ENCODE measurements at places on chromosomes 7 and 10.

- peak; percentile 92 for DNase-seq
Measured at GRCh38 chr10:58641095-58641531, 128.4 kb downstream of the BICC1 start.

- no peak for DNase-seq
Measured at GRCh38 chr10:78906734-78907390, 161.9 kb upstream of the ZMIZ1 start.

- no peak for DNase-seq
Measured at GRCh38 chr10:120710076-120710475, 141.1 kb upstream of the WDR11 start.

DNA sequence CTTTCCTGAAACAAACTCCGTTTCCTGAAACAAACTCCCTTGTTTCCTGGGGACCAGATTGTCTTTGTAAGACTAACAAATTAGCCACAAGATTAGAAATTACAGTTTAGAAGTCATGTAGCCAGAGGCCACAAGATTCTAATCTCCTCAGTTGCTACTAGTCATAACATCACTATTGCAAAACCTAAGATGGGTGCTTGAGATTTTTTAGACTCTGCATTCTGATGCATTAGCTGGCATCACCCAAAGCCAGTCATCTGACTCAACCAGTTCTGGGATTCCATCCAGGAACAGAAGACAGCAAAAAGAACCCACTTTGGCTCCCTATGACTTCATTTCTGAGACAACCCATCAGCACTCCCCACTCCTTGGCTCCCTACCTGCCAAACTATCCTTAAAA lies 367.9 kb upstream of the MBL2 start:
- peak; percentile 76 for DNase-seq

DNA sequence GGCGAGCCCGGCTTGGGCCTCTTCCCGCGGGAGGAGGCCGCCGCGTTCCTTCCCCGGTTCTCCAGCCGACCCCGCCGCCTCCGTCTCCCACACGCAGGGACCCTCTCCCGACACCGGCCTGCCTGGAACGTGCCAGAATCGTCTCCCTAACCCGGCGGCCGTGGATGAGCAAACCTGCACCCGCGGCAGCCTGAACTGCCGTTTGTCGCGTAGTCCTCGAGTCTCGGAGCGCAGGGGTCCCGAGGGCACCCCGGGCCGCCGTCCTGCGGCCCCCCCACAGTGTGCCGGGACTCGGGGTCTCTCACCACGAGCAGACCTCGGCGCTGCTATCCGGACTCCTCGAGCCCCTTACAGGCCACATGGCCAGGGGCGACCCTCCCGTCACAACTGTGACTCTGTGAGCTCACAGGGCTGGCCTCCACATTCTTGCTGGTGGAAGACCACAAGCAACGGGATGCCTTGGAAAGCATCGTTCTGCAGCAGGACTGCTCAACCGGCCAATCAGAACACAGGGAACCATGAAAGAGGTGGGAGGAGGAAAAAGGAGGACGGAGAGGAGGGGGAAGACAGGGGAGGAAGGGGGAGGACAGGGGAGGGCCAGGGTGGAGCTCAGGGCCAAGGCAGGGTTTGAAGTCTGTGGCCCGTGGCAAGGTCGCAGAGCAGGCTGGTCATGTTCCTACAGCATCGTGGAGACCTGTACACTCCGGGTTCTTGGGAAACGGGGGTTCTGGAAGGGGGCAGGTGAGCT lies 276.9 kb downstream of the DNAJB6 start:
- DNase-seq = no peak

GRCh38 chr7:145848691-145849090 lies 267.9 kb upstream of the CNTNAP2 start:
- no peak for DNase-seq

DNA sequence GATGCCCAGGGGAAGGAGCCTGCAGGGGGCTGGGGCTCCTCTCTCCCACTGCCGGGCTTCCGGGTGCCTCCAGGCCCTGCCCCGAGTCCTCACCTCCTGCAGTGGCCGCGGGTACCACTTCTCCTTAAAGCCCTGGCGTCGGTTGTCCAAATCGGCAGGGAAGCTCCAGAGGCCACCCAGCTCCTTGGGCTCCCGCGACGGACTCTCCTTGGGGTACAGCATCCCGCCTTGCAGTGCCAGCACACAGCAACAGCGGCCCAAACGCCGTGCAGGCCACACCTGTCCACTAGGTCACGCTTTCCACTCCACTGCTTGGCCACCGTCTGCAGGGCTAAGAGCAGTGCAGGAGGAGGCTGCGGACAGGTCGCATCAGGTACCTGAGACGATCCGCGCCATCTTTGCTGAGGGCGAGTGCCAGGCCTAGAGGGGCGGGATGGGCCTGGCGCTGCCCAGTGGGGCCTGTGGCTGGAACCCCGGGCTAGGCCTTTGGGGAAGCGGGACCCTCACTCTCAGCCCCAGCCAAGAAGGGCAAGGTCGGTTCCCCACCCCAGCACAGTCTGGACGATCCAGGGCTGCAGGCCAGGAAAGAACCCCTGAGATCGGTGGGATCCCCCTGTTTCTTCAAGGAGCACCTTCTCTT lies 47.7 kb upstream of the ZNF479 start:
- no peak for DNase-seq

GRCh38 chr10:51687296-51687695 lies 12.1 kb downstream of the CSTF2T start:
- DNase-seq = peak; percentile 52

DNA sequence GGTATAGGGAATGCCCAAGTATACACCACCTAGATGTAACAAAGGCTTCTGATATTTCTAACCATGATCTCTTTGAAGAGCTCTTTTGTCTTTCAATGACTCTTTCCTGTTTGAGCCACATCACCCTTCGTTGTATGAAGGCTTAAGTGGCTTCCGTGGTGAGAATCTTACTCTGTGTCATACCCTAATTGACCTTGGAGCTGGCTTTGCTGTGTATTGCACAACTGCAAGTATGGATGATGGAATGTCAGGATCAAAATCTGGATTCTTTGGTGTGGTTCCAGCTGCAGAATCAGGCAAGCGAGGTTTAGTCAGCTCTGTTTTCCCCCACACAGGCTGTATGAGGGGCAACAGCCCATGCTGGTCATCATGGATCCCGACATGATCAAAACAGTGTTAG lies 16.0 kb downstream of the CYP3A43 start:
- peak; percentile 78 for DNase-seq

- DNase-seq = no peak
Measured at GRCh38 chr7:86158111-86158510, 485.6 kb upstream of the GRM3 start.

GRCh38 chr7:111840528-111840927 lies 278.2 kb upstream of the IMMP2L start:
- DNase-seq = no peak

- DNase-seq = no peak
Measured at GRCh38 chr7:5687936-5688630, 93.4 kb downstream of the RNF216 start.

GRCh38 chr10:62960416-62960815 lies 144.2 kb upstream of the EGR2 start:
- DNase-seq = no peak

DNA sequence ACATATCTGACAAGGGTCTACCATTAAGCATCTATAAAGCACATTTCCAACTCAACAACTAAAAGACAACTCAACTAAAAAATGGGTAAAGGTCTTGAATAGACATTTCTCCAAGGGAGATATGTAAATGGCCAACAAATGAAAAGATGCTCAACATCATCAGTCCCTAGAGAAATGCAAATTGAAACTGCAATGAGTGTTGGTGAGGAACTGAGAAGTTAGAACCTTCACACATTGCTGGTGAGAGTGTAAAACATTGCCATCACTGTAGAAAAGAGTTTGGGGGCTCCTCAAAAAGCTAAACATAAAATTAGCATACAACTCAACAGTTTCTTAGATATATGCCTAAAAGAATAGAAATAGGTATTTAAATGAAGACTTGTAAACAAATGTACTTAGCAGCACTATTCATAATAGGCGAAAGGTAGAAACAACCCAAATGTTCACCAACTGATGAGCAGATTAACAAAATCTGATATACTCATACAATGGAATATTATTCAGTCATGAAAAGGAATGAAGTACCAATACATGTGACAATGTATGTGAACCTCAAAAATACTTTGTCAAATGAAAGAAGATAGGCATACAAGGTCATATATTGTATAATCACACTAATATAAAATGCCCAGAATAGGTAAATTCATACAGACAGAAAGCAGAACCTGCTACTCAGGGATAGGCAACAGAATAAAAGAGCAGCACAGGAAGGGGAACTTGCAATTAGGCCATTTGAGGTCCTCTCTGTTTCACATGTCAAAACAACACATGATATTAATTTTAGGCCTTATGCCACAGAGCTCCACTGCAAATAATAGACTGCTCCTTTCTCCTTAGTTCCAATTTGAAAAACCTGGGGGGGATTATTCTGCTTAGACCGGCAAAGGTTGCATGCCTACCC lies 10.6 kb upstream of the LRRC72 start:
- DNase-seq = no peak

GRCh38 chr7:141792526-141792925 lies 2.5 kb downstream of the TAS2R5 start:
- no peak for DNase-seq

- no peak for DNase-seq
Measured at GRCh38 chr10:112716076-112716475, 234.0 kb upstream of the TCF7L2 start.

- DNase-seq = peak; percentile 86
Measured at GRCh38 chr7:46244757-46245156, 323.7 kb upstream of the IGFBP3 start.

- DNase-seq = peak; percentile 37
Measured at GRCh38 chr7:30796105-30796869, 25.1 kb downstream of the MINDY4 start.

GRCh38 chr10:26448706-26449435 lies 10.7 kb downstream of the APBB1IP start:
- no peak for DNase-seq

DNA sequence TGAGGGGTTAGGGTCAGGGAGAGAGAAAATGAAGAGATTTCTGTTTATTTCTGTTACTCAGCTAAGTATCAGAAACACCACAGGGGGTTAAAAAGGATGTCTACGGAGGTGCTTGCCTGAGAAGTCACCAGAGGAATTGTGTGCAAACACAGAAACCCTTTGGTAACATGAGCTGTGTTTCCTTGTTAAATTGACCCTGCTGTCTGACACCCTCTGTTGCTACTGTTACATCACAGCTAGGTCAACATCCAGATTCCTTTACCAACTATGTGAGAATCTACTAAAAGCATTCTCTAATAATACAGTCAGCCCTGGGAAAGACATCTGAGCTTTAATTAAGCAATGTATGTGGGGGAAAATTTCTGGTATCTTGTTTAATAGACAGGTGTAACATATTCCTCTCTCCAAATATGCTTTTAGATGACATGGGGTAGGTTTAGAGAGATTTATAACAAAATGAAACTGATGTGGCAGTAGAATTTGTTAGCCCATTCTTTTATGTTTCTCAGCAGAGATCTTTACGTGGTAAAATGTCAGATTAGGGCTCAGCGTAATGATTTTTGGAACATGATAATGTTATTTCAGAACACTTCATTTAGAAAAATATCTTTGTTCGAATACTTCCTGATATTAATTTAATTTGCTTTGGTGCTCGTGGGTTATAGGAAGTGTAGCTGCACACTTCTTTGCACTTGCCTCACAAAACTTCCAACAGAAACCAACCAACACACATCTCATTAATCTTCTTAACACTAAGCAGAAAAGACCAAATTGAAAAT lies 168.0 kb upstream of the AHR start:
- peak; percentile 84 for DNase-seq

DNA sequence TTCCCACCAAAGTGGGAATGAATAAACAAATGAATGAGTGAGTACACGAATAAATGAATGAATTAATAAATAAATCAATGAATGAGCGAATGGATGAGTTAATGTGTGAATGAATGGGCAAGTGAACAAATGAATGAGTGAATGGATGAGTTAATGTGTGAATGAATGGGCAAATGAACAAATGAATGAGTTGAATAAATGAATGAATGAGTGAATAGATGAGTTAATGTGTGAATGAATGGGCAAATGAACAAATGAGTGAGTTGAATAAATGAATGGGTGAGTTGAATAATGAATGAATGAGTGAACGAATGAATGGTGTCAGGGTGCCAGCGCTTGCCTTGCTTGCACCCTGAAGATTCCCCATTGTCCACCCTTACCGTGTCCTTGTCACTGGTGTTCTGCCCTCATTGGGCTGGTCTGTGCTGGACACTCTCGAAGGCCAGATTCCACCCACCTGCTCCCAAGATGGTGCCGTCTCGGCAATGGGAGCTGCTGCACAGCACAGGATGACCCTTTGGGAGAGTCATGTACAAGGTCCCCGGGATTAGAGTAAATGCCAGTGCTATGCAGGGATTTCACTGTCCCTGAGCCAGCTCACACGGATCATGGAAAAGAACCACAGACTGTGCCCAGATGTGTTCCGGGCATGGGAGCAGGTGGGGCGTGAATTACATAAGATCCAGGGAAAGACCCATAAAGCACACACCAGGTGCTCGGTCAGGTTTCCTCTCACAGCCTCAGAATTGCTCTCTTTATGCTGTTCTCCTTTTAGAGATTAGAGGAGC lies 83.2 kb downstream of the CAMK1D start:
- DNase-seq = no peak

DNA sequence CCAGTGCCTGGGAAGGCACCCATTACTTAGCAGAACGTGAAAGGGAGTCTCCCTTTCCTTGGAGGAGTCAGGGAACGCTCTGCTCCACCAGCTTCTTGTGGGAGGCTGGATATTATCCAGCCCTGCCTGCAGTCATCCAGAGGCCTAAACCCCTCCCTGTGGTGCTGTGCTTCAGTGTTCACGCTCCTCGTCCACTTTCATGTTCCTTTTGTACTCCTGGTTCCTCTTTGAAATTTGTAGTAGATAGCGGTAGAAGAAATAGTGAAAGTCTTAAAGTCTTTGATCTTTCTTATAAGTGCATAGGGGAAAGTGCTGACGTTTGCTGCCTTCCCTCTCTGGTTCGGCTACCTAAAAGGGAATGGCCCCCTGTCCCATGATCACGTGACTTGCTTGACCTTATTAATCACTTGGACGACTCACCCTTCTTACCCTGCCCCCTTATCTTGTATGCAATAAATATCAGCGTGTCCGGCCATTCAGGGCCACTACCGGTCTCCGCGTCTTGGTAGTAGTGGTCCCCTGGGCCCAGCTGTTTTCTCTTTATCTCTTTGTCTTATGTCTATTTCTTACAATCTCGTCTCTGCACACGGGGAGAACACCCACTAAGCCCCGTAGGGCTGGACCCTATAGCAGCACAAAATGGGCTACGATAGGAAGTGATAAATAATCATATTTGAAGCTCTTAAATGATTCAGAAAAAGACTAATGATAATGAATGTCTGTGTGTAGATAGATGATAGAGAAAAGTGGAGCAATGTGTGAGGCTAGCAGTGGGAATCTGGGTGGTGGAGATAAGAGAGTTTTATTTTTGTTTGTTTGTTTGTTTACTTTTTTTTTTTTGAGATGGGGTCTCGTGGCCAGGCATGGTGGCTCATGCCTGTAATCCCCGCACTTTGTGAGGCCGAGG lies 5.8 kb upstream of the ESYT2 start:
- peak; percentile 69 for DNase-seq

DNA sequence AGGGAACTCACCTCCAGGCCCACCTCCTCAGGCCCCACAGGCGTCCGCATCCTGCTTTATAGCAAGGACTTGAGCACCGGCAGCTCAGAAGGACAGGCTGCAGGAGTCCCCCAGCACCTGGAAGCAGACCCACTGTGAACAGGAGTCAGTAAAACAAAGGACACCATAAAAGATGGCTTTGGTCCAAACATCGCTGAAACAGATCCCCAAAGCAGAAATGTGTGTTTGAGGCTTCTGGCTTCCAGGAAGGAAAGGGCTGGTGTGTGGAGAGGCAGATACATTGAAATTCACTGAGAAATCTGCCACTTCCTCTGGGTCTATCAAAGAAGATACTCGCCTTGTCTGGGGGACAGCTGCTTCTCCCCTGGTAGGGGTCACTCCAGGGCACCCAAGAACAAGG lies 286.2 kb downstream of the PLXNA4 start:
- no peak for DNase-seq

GRCh38 chr10:96588060-96588554 lies 1.3 kb upstream of the TM9SF3 start:
- no peak for DNase-seq
